Stimulated activated CD4-positive, alpha-beta T cell treated with anti-CD3 and anti-CD28 coated beads, Interleukin-1b, Interleukin-23, amount 100 ng/mL, for 24 hours (primary cell): ENCODE measurements at places on chromosomes 5 and 9.

DNA sequence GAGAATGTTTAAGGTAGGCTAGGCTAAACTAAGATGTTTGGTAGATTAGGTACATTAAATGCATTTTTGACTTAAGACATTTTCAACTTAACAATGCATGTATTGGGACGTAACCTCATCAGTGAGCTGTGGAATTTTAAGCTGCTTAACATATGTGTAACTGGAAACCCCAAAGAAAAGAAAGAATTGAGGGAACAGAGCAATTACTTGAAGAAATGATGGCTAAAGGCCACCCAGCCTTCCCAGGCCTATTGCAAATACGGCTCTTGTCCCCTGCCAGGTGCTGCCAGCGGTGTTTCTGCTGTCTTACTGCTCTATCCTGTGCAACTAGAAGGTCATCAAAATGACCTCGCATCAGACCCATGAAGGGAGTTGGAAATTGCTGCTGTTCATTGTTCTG, 52.0 kb downstream of the RICTOR start:
- DNase-seq, result no peak

GRCh38 chr5:54761213-54761701, 224.1 kb downstream of the ESM1 start:
- no peak for DNase-seq

DNA sequence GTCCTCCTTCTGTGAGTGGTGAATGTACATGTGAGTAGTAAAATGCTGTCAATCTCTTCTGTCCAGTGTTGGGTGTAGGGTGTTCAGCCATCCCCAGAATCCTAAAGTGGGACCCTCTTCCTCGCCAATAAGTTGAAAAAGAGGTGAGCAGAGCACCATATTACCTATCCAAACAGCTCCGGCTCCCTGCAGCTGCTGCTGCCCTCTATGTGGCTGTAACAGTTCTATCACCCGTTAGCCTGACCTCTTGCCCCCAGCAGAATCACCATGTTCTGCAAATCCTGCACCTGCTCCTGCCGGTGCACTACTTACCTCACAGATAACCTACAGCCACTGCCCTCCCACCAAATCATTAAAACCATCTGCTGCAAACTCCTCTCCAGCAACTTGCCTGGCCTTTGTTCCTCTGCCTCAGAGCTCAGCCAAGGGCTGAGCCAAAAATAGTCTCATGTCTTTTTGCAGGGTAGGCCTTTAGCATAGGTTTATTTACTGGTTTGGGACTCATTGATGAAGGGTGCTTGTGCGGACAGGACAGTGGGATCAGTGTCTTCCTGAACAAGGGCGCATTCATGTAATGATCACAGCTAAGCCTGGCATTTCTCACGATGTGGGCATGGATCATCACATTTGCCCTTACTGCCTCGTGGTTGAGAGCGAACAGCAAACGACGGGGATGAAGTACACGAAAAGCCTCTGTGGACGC, 49.6 kb upstream of the CCL21 start:
- DNase-seq, result no peak

DNA sequence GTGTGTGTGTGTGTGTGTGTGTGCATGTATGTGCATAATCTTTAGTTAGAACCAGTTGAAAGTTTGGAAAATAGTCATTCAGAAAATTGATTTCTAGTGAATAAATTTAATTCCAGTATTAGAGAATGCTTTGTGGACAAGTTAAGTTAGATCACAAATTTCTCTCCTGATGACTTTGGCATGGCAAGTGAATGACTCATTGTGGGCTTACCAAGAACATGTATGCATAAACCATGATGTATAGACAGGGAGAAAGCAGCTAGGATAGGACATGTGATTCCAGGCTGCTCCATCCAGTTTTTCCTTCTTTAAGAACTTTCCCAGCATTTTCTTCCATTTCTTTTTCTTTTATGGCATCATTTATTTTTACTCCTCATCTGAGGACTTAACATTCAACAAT, 85.7 kb upstream of the SGCD start:
- DNase-seq, result no peak

GRCh38 chr5:175464942-175465233, 13.5 kb upstream of the SFXN1 start:
- no peak for DNase-seq

DNA sequence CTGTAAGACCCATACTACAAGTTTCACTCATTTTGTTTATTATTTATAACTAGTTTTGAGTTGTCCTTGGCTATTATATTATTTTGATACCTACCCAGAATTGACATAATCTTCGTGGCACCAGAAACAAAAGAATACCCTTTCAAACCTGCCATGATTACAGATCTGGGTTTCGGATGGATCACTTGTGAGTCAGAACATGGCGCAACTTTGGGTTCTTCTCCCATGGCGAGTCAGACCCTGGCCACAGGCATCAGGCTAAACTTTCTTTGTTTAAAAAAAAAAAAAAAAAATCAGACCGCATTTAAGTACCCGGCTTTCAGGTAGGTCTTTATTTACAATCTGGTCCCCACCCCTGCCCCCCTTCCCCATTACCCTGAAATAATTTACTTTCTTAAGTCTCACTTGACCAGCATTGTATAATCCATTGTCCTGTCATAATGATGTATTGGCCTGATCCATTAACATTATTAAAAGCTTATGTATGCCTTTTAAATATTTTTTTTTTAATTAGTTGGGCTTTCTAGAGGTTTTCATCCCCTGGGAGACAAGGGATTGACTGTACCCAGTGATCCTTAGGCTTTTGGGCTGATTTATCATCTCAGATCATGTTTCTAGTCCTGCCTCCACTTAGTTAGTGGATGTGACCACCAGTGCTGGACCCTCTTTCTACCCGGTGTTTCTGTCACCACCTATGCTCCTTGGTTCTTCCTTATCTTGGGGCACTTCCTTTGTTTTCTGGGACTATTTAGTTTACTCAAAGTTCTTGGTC, 43.9 kb downstream of the F2RL2 start:
- DNase-seq, result no peak

- no peak for DNase-seq
Observed at GRCh38 chr5:39224196-39224761, 4.9 kb upstream of the FYB1 start.

GRCh38 chr9:120916588-120916987, 10.0 kb downstream of the TRAF1 start:
- DNase-seq, result no peak

GRCh38 chr5:7385681-7386080, 10.3 kb upstream of the ADCY2 start:
- DNase-seq, result no peak

GRCh38 chr9:35364817-35365585, 124.9 kb upstream of the RUSC2 start:
- no peak for DNase-seq

DNA sequence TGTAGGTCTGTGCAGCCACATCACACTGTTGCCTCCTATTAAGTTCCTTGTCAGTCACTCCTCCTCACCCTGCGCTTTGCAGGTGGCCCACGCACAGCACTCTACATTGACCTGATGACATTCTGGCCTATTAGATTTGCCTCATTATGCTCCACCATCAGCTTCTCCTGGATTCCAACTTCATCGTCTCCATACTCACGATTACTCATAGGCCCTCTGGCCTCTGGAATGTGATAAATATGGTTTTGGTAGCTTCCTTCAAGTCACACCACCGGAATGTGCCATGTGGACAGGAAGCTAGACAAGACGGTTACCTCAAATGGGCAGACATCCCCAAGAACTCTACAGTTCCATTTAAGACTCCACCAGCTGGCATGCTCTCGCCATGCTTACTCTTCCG, 158.0 kb upstream of the LHFPL2 start:
- DNase-seq, result no peak

- no peak for DNase-seq
Observed at GRCh38 chr5:142881076-142881783, 111.1 kb downstream of the ARHGAP26 start.

GRCh38 chr9:101727612-101728524, 10.6 kb downstream of the GRIN3A start:
- no peak for DNase-seq

GRCh38 chr5:172943283-172943841, 15.9 kb upstream of the RPL26L1 start:
- no peak for DNase-seq

- DNase-seq, result no peak
Observed at GRCh38 chr9:135565141-135565628, 3.6 kb downstream of the PAEP start.

DNA sequence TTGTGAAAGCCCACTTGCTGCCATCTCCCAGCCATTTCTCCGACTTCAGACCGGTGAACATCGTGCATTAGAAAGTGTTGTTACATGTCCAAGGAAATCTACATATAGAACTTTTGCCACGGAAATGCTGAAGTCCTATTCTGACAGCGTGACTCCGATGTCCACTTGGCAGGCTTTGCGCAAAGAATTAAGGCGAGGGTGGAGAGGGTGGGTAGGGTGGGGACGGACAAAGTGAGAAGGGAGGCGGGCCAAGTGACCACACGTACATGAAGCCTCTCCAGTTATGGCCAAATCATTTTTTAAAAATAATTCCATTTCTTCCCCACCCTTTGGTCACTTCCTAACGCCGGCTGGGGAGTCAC, 460 bp upstream of the ACO1 start:
- no peak for DNase-seq

GRCh38 chr5:28850320-28850921, 1812.0 kb upstream of the CDH9 start:
- DNase-seq, result no peak

DNA sequence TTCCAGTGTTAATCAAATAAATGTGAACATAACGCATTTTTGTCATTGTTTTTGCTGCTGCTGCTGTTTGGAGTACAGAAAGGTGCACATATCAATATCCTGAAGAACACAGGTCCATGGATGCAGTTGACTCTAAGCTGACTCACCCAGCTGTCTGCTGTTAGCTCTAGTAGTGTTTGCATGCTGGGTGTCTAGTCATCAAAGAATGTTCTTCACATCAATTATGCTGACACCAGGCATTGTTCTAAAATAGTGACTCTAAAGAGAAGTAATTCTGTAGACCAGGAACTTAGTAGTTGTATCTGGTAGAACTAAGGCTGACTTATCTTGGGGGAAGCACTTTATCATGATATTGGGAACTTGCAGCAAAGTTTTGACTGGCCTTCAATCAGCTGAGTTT, 55.7 kb upstream of the DPYSL3 start:
- DNase-seq, result no peak

DNA sequence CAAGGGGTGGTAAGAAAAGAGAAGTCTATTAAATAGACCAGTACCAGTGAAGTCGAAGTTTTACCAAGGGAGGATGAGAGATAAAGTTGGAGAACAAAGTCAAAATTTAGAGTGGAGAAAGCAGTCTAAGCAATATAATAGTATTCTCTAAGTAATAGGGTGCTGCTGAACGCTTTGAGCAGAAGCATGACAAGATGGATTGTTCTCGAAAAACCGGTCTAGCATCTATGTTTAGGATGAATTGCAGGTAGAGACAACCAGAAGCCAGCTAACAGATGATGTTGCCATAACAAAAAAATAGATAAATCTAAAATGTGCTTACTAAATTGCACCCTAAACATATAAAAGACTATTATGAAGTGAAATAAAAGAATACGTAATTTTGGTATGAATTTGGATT, 237.0 kb downstream of the PRELID2 start:
- DNase-seq, result no peak

GRCh38 chr9:113969343-113969742, 93.2 kb downstream of the ZNF618 start:
- DNase-seq, result no peak

GRCh38 chr5:6772886-6773285, 59.7 kb downstream of the TENT4A start:
- DNase-seq, result no peak

- DNase-seq, result peak; percentile 97
Observed at GRCh38 chr9:128117613-128118471, 9.7 kb downstream of the PTGES2 start.
